Activated effector memory CD4-positive, alpha-beta T cell treated with Interleukin-2 at 50 U/mL for 16 hours (primary cell): ENCODE measurements at places on chromosomes 2 and 18.

DNA sequence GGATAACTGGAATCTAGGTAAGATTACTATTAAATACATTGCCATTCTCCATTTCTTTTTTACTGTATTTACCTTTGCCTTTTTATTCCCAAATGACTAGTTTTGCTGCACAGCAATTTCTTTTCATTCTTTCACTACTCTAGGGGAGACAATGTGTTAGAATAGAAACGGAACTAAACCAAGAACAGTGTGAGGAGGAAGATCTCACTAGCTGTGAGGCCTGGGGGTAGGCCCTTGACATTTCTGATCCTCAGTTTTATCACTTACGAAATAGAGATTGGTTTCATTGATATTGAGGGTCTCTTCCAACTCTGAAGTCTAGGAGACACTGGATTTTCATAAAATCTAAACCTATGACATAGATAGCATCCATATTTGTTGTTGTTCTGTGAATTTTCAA lies 191.1 kb downstream of the IKZF2 start:
- DNase-seq: no peak

DNA sequence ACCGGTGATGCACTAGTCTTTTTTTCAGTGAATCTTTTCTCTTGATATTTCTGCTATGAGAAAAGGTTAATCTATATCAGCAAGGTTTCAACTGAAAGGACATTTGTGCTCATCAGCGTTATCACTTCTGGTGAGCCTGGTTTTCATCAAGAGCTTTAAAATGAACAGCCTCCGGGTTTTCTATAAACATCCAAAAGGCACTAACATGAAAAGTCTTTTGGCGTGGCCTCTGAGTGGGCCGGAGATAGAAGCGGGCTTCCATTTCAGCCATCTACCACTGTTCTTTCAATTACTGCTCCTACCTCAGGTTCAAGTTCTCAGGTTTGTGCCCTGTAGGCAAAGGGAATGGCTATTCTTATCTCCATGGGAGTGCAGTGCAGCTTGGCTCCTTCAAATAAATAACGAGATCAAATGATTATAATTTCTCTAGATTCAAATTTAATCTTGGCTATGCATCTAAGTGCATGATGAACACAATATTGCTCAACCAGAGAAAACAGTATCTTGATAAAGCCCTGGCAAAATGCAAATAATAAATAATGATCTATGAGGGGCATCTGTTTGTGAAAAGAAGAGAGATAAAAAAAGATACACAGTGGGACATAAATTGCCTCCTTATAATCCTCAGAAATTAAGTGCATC lies 314.8 kb downstream of the CDH2 start:
- DNase-seq: no peak

- no peak for DNase-seq
Measured at GRCh38 chr2:28465148-28465885, 30.5 kb upstream of the PLB1 start.

DNA sequence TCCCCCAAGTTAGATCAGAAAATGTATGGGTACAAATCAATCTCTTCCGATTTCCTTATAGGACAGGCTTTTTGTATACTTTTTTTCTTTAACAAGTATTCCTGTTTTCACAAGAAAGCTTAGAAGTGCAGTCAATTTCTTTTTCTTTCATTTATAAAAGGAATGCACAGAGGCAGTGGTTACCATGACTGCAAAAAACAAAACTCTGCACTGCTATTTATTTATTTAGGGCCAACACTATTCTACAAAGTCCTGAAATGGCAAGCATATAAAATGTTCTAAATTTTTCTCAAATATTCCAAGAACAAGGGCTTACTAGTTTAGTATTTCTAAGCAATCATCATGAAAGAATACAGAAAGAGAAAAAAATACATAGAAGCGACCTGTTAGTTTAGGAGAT lies 22.2 kb downstream of the ATAD2B start:
- no peak for DNase-seq

DNA sequence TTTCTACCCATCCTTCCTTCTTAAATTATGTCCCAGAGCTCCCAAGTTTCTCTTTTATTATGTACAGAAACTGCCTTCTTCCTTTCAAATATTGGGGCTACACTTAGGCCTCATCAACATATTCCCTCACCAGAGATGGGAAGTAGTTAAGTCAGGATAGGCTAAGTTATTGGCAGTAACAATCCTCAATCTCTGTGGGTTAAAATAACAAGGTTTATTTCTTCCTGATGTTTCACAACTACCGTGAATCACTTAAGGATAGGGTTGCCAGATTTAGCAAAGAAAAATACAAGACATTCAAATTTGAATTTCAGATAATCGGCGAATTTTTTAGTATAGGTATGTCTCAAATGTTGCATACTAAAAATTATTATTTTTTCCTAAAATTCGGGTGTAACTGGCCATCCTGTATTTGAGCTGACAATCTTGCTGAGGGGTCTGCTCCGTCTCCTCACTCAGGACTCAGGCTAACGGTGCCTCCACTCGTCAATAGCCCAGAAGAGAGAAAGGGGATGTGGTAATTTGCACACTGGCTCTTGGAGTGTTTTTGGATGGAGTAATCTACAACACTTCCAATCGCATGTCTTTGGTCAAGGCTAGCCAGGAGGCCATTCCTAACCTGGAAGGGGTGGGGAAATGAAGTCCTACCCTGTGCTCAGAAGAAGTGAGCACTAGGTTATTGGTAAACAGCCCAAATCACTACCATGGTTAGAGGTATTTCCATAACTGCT lies 91.7 kb downstream of the ACTR3 start:
- DNase-seq: no peak

DNA sequence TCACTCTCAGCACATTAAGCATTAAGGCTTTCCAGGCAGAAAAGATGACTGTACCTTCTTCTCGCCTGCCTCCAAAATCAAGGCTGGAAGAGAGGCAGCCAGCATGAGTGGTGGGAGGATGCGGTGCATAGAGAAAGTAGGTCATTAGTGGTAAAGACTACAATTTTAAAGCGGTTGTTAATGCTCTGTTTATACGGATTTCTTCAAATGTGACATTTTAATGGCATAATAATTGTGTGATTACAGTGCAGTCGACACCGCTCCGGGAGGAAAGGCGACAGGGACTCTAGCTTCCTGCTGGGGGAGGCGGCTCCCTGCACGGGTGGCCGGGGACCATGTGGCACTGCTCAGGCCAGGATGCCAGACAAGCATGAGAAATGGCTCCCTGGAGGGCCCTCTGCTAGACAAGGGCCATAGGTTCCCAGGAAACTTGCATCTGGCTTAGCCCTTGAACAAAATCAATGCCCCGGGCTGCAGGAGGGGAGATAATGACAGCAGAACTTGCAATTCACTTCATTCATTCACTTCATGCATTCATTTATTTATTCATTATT lies 129.6 kb downstream of the GALNT14 start:
- DNase-seq: no peak

DNA sequence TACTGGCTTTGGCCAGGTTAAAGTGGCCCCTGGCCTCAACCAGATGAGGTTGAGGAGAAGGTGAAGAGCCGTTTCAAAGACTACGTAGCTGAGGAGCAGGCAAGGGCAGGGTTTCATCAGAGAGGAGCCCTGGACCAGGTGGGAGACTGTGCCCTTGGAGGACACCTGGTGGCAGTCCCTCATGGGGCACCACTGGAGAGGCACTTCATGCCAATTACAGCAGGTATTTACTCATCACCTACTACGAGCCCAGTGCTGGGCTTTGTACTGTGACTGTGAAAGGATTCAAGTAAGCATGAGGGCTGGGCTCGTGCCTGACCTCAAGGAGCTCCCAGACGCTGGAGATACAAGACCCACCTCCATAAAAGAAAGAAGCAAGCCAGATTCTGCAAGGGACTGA lies 37.6 kb downstream of the SMAD7 start:
- peak; percentile 54 for DNase-seq

GRCh38 chr2:127582863-127583861 lies 47.7 kb downstream of the MYO7B start:
- no peak for DNase-seq

- no peak for DNase-seq
Measured at GRCh38 chr2:101296371-101296770, 12.1 kb downstream of the RNF149 start.

DNA sequence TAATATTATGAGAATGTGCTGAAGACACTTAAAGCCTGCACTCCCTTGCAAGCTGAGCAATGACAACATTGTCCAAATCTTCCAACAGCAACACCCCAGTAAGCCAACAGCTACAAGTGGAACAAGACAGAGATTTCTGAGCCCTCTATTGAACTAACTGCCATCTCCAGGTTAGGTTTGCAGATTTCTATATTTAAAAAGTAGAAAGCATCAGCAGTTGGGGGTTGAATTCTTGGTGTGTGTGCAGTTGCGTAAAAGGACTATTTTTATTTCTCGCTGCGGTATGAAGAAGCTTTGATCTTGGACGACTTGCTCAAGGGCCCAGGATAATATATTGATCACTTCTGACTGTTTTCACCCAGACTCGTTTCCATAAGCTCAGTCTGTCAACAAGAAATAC lies 106.2 kb upstream of the ZFP36L2 start:
- DNase-seq: no peak

DNA sequence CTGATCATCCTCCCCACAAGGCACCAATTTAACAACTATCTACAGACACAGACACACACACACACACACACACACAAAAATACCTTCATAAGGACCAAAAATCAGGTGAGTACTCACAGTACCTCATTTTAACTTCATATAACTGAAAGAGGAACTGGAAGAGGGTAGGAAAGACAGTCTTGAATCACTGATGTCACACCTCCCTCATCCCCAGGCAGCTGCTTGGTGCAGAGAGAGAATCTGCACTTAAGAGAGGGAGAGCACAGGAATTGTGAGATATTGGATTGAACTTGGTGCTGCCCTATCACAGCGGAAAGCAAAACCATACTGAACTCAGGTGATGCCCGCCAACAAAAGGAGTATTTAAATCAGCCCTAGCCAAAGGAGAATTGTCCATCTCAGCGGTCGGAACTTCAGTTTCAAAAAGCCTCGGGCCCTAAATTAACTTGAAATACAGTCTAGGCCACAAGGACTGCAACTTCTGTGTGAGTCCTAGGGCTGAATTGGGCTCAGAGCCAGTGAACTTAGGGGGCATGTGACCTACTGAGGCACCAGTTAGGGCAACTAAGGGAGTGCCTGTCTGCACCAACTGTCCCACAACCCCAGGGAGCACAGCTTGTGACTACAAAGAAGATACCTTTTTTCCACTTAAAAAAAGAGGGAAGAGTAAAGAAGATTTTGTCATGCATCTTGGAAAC lies 211.1 kb downstream of the LRATD1 start:
- no peak for DNase-seq

- DNase-seq: no peak
Measured at GRCh38 chr2:143691121-143691520, 561.9 kb downstream of the ARHGAP15 start.

DNA sequence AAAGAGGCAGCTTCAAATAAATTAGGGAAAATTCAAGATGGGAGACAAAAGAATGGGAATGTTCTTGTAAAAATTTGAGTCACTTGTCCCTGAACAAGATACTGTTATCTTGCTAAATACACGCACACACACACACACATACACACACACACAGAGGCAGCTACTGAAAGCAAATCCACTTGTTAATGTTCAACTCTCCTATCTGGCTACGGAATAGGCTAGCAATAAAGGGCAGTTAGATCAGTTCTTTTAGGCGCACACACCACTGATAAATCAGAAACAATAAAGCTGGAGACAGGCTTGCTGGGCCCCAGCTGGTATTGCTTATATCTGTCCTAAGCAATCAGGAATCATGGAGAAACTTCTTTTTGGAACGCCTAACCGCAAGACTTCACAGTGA lies 461.6 kb downstream of the BCL11A start:
- no peak for DNase-seq

DNA sequence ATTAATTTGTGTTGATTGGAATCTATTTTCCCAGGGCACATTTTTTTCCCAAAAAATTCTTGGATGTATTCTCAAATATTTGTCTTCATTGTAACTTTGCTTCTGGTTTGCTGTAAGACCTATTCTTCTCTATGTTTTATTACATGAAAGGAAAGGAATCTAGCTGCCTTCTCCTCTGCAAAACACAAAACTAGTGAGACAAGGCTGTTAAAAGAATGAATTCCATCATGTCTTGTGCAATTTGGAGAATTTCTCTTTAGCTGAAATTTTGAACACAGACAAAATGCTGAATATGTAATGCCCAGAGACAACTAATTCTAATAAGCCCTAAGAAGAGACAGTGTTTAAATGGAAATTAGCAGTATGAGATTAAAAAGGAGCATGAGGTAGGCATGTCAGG lies 275.9 kb downstream of the CDH20 start:
- no peak for DNase-seq
